ENCODE measurements at places on chromosomes 7 and 10.

DNA sequence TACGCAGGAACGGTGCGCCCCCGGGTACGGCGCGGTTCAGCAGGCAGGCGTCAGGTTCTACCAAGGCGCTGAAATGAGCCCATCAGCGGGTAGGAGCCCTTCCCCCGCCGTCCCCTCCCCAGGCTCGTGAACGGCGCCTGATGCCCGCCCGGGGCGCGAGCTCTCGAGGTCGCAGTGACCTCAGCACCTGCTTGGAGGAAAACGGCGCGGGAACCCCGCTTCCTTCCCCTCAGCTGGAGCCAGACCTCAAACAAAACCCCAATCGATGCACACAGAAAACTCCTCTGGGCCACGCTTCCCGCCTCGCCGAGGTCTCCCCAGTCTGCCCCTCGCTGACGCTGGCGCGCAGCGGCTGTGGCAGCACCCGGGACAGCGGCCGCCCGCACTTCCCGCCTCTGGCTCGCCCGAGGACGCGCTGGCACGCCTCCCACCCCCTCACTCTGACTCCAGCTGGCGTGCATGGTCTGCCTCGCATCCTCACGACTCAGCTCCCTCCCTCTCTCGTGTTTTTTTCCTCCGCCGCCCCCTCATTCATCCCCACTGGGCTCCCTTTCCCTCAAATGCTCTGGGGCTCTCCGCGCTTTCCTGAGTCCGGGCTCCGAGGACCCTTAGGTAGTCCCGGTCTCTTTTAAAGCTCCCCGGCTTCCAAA, 514 bp upstream of the GAD2 start:
- DNase-seq = no peak

DNA sequence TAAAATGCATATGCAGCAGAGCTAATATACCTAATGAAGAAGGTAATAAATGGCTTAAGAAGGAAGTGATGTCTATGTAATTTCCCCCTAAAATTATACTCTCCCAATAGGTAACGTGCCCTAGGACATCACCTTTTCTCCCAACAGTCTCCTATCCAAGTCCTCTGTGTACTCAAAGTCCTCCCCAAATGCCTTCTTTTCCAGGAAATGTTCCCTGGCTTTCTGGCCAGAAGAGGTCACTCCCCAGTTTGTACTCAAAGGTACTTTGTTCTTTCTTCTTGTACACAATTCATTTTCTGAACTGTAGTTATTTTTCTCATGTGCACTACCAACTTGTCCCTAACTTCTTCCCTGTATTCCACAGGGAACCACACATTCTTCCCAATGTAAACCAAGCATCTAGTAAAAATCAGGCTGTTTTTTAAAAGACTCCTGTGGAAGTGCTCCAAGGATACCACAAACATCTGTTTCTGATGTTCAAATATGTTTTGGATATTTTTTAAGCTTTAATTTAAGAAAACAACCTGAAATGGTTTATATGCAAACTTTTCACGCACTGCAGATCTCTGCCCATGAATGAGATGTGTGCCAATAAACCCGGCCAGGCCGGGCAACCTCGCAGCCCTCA, 262.3 kb upstream of the KLF14 start:
- no peak for DNase-seq

DNA sequence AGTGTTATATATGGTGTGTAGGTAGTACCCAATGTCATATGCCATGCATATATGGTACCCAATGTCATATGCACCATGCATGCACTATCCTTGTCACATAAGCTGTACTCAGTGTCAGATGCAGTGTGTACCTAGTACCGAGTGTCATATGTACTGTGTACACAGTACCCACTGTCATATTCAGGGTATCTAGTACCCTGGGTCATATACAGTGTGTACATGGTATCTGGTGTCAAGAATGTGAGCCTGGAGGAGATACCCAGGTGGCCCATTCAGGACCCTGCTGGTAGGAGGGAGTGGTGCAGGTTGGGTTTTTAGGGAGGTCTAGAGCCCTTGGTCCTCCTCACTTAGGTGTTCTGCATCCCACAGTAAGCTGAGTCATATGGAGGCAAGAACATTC, 1.8 kb downstream of the ZMYND11 start:
- DNase-seq = peak; percentile 44

DNA sequence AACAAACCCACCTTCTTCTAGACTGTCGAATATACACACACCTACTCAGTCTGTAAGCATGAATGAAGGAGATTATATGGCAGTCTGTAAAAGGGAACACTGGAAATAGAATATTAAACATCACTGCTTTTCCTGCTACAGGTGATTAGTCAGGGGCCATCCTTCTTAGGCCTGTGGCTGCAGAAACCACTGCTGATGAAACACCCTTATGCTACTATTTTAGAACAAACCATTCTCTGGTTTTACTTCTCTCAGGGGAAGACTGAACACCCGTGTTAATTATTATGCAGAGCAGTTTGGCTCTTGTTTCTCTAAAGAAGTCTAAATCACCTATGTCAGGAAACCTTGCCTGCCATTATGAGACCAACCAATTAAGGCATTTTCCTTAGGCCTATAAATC, 351.1 kb upstream of the KLF6 start:
- no peak for DNase-seq

GRCh38 chr10:113995201-113995600, 48.5 kb upstream of the ADRB1 start:
- DNase-seq = no peak

- DNase-seq = no peak
These were observed 704.9 kb upstream of the LRRN3 start for GRCh38 chr7:110386006-110386405.

- no peak for DNase-seq
These were observed 655.9 kb upstream of the IGFBP3 start for GRCh38 chr7:46576950-46577349.

- no peak for DNase-seq
These were observed 877.6 kb upstream of the AUTS2 start for GRCh38 chr7:68720697-68721096.

- DNase-seq = no peak
These were observed 45.5 kb upstream of the TARP start for GRCh38 chr7:38318803-38319416.

DNA sequence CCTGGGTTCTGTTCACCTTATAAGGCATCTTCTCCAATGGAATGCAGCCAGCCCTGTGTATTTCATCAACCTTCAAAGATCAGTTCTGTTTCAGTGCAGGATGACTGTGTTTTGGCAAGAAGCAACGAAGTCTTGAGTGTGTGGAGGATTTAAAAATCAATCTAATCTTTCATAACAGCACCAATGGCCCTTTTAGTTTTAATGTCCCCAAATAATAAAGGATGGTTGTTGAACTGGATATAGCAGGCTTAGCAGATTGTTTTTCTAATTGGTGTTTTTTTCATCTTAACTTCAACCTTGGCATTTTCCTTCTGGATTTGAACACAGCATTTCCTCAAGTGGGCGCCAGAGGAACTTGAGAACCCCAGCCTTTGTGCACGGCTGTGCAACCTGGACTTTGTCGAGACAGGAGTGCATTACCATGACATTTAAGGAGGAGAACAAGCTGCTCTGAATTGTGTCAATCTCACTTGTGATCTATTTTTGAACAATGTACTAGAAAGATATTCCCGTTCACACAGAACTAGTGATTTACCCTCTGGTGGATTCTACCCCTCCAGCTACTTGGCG, 313.3 kb upstream of the AKR1E2 start:
- no peak for DNase-seq

DNA sequence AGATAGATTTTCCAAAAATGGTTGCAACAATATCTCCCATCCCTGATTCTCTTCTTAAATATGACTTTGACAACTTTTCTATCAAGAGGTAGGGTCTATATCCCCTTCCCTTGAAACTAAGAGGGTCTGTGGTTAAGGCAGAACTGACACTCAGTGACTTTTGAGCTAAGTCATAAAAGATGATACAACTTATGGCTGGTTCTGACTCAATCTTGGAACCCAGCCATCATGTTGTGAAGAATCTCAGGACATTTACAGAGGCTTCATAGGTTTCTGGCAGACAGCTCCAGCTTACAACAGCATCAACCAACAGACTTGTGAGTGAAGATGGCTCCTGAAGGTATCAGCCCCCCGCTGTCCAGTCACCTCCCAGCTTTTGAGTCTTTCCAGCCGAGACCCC, 203.5 kb downstream of the RNLS start:
- DNase-seq = no peak

- DNase-seq = no peak
These were observed 957.6 kb upstream of the ZNF722 start for GRCh38 chr7:63040966-63041610.

- no peak for DNase-seq
These were observed 32.6 kb downstream of the GRID1 start for GRCh38 chr10:86333826-86334487.

DNA sequence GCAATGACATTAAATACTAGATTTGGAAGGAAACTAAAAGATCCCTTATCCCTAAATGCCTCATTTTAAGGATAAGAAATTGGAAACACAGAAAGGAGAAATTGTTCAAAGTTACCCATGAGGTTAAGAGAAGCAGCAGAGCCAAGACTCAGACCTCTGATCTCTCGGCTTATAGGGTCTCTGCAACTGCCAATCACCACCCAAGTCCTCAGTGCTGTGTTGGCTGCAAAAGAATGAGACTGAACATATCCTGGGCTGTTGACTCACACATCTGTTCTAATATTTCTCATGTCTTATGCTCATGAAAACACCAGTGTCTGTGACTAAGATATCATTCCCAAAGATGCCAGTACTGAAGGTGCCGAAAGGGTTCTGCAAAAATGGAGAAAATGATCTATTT, 153.3 kb downstream of the XPNPEP1 start:
- no peak for DNase-seq

GRCh38 chr7:7869036-7869435, 99.6 kb upstream of the GLCCI1 start:
- no peak for DNase-seq

- no peak for DNase-seq
These were observed 12.5 kb upstream of the IL2RA start for GRCh38 chr10:6074489-6075301.

DNA sequence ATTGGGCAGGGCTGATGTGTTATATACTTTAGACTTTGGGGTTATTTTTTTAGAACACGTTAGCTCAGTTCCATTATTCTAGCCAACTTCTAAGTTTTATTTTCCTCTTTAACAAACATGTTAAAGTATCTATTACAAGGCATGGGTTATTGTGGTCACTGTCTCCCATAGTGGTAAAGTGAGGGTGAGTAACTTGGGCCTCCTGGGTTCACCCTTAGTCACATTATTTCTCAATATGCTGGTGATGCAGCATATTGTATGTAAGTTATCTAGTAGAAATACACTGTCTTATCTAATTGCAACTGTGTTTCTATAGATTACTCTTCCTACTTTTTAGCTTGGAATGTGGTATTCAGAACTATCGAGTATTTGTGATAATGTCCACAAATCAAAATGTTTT, 65.9 kb downstream of the BBS9 start:
- no peak for DNase-seq

DNA sequence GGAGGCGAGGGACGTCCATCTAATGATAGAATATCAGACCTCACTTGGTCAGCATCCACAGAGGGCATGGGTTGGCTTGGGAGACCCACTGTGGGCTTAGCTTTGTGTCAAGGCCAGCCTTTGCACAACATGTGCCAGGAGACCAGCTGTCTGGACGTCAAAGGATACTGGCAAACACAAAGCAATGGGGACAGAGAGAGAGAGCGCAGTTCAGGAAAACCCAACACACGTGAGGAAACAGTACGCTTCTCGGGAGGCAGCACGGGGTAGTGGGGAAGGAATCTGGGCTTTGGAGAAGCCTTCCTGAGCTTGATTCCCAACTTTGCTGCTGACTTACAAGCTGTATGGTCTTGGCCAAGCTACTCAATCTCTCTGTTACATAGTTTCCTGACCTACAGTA, 14.7 kb downstream of the PRLHR start:
- DNase-seq = no peak

DNA sequence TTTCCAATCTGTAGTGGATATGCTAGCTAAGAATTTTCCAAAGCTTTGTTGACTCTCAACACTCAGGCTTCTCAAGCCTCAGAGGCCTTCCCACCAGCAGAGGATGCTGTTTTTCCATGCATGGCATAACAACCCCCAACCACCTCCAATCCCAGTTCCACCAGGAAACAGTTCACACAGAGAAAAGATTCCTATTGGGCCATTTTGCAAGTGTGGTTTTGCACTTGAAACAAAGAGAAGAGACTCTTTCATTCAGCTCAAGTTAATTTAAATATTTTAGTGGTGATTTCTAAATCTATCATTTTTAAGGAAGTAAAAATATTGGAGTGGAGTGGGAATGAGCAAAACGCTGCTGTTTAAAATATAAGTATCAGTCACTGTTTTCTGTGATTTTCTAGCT, 105.6 kb upstream of the COL1A2 start:
- no peak for DNase-seq

- no peak for DNase-seq
These were observed 312.5 kb upstream of the SEMA3C start for GRCh38 chr7:81231301-81231838.

GRCh38 chr7:30390736-30391636, 87.6 kb downstream of the NOD1 start:
- no peak for DNase-seq

DNA sequence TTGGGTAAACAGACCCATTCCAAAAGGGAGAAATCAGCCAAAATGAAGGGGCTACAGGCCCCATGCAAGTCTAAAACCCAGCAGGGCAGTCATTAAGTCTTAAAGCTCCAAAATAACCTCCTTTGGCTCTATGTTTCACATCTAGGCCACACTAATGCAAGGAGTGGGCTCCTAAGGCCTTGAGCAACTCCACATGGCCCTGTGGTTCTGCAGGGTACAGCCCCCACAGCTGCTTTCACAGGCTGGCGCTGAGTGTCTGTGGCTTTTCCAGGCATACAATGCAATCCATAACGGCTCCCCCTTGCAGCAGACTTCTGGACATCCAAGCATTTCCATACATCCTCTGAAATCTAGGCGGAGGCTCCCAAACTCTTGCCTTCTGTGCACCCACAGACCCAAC, 9.0 kb downstream of the TMEM243 start:
- DNase-seq = no peak

GRCh38 chr10:91883549-91884444, 25.5 kb downstream of the FGFBP3 start:
- DNase-seq = no peak

GRCh38 chr7:100840470-100841100, 11.9 kb upstream of the SLC12A9 start:
- no peak for DNase-seq

DNA sequence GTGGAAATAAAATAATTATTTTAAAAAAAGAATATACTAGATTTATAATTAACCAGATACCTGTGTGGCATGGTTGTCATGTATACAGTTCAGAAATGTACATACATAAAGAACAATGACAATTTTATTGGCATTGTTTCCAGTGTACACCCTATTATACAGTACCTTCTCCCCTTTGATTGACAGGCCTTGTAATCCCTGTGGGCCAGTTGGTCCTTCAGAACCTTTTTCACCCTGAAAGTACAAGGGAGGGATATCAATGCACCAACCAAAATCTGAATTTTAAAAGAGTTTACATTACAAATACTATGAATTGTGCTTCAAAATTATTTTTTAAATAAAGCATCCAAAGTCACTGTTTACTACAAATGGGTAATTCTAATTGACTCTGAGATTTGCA, 61.2 kb downstream of the COL28A1 start:
- DNase-seq = no peak
